ENCODE measurements at places on chromosomes 6 and 20. TPM values are rescaled to one million over a fixed set of nuclear protein-coding genes. Genes with fewer than 3 reads are reported as not detected.

Gene STK35
- 20.9 TPM for total RNA-seq

Gene SNPH
- total RNA-seq = 2.9 TPM

DNA sequence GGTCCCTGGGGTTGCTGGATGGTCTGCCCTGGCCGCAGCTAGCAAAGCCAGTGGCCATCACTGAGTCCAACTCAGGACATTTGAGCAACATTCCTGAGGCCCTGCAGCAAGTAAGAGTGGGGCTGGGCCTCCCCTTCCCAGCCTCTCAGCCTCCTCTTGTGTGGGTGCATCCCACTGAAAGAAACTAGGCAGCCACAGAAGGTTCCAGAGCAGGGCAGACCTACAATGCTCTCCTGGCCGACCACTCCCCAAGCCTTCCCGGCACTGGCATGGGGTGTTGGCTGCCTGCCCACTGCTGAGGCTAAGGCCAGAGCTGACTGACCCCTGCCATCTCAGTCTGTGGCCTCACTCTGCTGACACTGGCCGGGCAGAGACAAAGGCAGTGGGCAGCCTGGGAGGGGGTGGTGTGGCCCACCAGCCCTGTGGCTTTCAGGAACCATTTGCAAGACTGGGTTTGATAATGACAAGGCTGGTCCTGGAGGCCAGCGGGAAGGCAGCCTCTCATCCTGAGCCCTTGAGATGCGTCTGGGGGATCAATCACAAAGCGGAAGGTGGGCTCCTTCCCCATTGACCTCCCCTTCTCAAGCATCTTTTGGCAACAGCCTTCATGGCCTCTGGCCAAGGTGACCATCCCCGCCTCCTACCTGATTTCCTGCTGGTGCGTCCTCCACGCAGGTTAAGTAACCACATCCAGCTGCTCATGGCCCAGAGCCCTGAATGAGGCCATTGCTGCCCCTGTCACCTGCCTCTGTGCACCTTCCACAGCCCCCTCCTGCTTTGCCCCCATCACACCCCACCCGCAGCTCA, 9.6 kb downstream of the DLGAP4 start:
- peaks cover 16% of the 10 kb centered on the region for H3K27me3 ChIP-seq
- no peaks in the 10 kb centered on the region for H3K4me1 ChIP-seq
- no peak overlapping the region for H3K4me3 ChIP-seq

DNA sequence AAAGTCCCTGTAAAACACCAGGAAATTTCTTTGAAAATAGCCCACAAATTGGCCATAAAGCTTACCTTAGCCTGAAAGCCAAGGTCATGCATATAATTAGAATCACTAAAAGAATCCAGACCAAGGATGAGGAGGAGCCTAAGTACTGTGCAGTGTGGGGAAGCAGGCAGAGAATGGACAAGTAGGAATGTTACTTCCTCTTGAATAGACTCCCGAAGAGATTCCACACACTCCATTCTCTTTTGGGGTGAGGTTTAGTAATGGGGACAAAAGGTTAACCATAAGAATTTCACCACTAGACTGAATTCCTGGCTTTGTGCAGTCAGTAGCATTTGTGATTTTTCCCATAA, 27.5 kb upstream of the MARCKS start:
- H3K4me3 ChIP-seq = no peak overlapping the region
- no peaks in the 10 kb centered on the region for H3K4me1 ChIP-seq
- no peak for DNase-seq
- H3K27ac ChIP-seq = no peak overlapping the region

Measured in activated CD4-positive, alpha-beta T cell treated with anti-CD3 and anti-CD28 coated beads for 36 hours (primary cell).